Hematopoietic multipotent progenitor cell treated with erythropoietin and hydrocortisone succinate and interleukin-3 and kit ligand, for 15 days (in vitro differentiated cells): ENCODE measurements at places on chromosomes 7 and 10.

DNA sequence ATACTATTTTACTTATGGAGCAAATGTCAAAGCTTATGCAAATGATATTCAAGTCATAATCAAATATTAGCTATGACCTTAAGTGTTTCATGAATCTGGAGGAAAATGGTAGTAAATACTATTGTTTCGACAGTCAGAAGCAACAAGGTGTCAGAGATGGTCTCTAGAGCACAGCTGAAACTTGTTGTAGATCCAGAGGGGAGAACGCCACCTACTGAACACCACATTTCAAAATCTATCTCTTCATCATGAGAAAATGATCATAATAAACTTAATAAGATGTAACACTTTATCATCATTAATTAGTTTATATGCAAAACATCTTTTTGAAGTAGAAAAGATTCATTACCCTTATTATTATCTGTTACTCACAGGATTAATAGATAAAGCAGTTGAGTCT is 418.7 kb downstream of the GATA3 start:
- no peak for DNase-seq

- DNase-seq = no peak
Observed at GRCh38 chr10:86969421-86970041, 1.2 kb downstream of the ADIRF start.

DNA sequence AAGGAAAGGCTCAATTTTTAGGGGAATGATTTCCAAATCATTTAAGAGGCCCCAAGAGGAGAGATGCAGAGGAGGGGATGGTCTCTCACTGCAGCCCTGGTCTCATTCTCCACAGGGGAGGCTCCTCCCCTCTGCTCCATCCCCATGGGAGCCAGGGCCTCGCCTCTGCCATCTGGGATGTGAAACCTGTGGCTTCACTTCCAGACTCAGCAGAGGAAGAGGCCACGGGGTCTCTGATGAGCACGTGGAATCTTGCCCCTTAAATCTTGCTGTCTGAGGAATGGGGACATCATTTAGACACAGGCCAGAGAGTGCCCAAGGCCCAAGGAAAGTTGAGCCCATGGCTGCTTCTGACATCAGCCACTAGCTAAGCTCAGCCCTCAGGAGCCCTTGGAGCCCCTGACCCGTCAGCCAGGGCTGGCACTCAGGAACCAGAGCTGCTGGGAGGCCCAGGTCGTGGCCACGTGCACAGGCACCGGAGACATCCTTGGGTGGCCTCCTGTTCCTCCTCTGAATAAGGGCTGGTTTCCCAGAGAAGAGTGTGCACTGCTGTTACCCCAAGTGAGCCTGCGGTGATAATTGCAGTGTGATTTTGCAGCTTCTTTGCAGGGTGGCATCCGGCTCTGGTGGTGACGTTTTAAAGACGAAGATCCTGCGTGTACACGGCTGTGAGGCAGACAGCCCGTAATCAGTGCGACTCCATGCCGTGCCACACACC is 50.5 kb downstream of the VIPR2 start:
- DNase-seq = no peak

DNA sequence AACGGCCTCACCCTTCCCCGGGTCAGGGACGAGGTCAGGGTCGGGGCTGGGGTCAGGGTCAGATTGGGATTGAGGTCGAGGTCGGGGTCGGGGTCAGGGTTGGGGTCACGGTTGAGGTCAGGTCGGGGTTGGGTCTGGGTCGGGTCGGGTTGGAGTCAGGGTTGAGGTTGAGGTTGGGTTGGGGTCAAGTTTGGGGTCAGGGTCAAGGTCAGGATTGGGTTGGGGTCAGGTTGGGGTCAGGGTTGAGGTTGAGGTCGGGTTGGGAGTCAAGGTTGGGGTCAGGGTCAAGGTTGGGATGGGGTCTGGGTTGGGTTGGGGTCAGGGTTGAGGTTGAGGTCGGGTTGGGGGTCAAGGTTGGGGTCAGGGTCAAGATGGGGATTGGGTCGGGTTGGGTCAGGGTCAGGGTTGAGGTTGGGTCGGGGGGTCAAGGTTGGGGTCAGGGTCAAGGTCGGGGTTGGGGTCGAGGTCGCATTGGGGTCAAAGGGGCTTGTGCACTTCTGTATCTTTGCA is 131.4 kb downstream of the VIPR2 start:
- DNase-seq = no peak
